HepG2 (cell line): ENCODE measurements at places on chromosomes 11 and 22. TPM values are rescaled to one million over a fixed set of nuclear protein-coding genes. Genes with fewer than 3 reads are reported as not detected.
A peak's percentile ranks its signal among the peaks of the same experiment; 100 is the strongest.

GRCh38 chr11:95729462-95729861 lies 60.1 kb downstream of the FAM76B start:
- DNase-seq: no peak

OR5B2 gene
- total RNA-seq: not detected in 2 replicates

CENPM gene
- total RNA-seq: 37.3 and 41.8 TPM in 2 replicates

- DNase-seq: no peak
These were observed 694.7 kb downstream of the NTM start for GRCh38 chr11:132064987-132065620.

- no peak for DNase-seq
These were observed 35.0 kb downstream of the TPBGL start for GRCh38 chr11:75275581-75275980.

DNA sequence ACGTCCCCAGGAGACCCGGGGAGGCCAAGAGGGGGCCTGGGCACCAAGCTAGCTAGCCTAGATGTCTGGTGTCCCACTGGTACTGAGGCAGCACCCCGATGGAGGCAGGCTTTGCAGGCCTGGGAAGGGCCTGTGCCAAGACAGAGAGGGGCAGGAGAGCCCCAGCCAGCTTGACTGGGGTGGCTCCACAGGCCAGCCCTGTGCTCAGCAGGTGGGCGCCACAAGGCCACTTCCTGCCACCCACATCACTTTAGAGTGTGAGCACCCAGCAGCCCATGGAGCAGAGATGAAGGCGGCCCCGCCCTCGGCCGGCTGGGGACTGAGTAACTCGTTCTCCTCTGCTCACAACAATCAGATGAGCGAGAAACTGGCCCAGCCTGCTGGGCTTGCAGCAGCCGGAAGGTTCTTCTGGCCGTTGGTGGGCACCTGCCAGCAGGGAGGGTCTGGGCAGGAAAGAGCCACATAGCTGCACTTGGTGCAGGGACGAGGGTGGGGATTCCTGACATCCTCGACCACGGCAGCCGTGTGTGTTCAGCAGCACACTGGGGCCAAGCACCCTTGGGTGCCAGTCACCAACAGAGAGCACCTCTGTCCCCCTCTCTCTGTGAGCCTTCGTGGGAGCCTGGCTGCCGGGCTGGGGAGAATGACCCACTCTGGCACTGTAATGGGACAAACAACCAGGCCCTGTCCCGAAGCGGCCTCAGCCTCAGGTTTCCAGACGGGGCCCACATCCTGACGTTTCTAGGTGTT lies 7.6 kb downstream of the OSBPL5 start:
- DNase-seq: no peak

DNA sequence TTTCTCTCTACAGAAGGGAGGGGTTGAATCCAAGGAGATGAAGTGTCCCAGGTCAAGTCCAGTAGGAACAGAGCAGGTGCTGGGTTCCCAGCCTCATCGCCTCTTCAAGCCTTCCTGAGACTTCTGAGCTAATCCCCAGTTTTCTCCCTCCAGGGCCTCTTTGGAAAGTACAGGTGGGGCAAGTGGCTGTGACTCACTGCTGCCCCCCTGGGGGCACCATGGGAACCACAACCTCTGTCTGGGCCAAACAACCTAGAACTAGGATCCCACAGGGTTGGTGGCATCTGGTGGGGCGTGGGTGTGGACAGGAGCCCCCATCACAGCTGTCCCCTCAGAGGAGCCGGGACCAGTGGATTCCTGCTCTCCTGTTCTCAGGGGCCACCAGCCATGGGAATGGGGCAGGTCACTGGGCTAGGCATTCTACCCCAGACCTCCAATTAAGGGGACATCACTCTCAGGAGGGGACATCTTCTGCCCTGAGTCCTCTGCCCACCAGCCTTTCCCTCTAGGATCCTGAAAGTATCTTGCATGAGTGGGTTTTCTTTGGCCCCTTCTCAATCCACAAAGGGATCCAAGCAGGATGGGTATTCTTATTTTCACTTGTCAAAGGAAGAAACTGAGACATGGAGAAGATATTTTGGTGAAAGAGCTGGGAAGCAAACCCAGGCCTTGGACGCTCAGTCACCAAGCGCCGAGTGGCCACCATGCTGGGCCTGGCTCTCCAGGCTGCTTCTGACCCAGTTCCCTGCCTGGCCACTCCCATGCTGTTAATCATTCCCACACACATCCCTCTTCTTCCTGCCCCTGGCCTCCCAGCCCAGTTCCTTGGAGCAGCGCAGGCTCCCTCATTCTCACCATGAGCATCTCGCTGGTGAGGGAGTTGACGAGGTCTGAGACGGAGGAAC lies 23.8 kb downstream of the LRRC10B start:
- peak; percentile 34 for DNase-seq

IFITM10 gene
- total RNA-seq: 0.09 TPM in 1 of 2 replicates, not detected in the other

RAG2 gene
- not detected in 2 replicates for total RNA-seq

GRCh38 chr11:27468995-27469695 lies 3.4 kb downstream of the LGR4 start:
- DNase-seq: no peak

DNA sequence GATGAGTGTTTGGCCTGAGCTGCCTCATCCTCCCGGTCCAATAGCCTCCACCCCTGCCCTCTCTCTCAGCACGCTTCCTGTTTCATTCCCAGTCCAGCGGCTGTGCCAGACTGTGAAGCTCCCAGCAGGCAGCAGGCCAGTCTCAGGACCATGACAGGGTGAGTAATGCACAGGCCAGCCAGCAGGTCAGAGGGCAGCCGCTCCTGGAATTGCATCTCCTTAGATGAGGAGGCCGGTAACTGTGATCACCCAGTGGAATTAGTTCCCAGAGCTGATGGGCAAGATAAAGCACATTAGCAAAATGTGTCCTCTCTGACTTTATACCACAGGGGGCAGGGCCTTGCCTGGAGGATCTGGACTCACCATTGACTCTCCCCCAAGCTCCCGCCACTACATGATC lies 251.2 kb downstream of the ETS1 start:
- DNase-seq: peak; percentile 44

DNA sequence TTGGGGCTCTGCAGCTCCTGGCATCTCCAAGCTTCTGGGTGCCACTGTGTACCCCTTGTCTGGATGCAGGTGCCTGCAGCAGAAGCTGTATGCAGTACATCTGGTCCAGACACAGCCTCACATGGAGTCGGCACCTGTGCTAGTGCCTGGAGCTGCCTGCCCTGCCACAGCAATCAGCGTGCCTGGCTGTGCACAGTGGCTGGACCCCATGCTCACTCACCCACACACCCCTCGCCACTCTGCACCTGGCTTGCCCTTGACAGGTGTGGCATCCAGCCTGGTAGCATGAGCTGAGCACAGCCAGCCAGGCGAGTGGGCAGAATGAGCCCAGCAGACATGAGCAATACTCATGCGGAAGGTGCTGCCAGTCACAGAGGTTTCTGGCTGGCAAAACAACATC lies 19.5 kb upstream of the OR6A2 start:
- no peak for DNase-seq

DNA sequence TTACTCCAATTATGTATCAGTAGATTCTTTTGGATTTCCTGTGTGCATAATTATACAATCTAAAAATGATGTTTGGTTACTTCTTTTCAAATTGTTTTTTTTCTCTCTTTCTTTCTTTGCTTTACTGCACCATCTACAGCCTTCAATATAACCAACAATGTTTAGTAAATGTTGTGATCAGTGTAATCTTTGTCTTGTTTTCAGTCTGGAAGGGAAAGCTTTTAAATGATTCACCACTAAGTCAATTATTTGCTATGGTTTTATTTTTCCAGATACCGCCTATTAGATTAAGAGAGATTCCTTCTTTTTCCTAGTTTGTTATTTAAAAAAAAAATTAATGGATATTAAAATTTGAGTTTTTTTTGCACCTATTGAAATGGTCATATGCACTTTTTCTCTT lies 29.8 kb upstream of the ABTB2 start:
- no peak for DNase-seq

ACTN3 gene
- total RNA-seq: 0.04 TPM in 1 of 2 replicates, not detected in the other

GRCh38 chr11:82810326-82810725 lies 76.7 kb upstream of the FAM181B start:
- DNase-seq: peak; percentile 67

DNA sequence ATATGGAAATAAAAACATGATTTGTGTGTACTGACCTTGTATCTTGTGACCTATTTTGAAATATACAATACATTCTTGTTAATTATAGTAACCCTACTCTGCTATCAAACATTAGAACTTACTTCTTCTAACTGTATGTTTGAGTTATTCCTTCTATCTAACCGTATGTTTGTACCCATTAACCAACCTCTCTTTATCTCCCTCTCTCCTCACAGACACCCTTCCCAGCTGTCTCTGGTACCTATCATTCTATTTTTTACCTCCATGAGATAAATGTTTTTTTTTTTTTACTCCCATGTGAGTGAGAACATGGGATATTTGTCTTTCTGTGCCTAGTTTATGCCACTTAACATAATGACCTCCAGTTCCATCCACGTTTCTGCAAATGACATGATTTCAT lies 128.7 kb downstream of the DDX10 start:
- DNase-seq: no peak

DNA sequence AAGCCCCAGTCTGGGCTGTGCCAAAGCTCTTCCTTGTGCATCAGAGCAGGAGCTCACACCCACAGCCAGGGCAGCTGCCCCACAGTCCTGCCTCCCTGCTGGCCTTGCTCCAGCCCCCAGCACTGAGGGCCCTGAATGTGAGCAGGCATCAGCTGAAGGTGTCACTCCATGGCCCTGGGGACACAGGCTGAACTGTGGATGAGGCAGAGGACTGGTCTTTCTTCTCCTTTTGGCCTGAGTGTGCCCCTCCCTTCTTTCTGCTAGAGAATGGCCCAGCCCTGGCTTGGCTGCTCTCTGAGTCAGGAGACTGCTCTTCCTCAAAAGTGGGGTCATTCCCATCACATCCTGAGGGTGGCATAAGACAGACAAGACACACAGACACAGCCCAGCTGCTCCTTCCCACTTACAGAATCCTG lies 16.2 kb downstream of the OTOG start:
- DNase-seq: no peak

DNA sequence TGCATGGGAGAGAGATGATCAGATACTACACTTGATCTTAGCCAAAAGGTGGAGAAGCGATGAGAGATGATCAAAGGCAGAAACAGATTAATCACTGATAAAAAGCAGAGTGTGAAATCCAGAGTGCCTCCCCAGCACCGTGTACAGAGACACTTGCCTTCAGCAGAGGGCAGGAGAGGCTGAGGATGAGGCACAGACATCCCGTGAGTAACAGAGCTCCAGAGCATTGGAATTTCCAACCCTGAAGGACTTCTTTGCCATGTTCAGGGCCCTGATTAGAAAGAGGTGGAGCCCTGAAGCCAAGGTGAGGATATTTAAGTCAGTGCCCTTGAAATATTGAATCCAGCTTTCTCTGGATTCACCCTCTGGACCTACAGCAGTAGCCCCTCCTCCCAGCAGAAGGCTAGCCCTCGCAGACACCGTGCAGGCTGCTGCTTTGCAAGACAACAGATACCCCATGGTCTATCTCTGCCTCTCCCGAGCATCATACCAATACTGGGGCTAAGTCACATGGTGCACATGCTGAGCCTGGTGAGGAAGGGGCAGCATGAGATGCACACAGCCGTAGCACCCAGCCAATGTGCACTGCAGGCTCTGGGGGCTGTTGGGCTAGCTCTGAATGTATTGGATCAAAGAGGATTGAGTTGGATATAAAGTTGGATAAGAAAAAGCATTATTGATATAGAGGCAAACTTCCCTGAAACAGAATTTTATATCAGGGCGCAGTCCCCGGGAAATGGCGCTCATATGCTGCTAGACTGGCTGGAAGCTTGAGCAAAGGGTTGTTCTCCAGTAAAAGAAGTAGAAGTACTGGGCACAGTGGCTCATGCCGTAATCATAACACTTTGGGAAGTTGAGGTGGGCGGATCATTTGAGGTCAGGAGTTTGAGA lies 200.3 kb upstream of the B3GAT1 start:
- DNase-seq: no peak

DNA sequence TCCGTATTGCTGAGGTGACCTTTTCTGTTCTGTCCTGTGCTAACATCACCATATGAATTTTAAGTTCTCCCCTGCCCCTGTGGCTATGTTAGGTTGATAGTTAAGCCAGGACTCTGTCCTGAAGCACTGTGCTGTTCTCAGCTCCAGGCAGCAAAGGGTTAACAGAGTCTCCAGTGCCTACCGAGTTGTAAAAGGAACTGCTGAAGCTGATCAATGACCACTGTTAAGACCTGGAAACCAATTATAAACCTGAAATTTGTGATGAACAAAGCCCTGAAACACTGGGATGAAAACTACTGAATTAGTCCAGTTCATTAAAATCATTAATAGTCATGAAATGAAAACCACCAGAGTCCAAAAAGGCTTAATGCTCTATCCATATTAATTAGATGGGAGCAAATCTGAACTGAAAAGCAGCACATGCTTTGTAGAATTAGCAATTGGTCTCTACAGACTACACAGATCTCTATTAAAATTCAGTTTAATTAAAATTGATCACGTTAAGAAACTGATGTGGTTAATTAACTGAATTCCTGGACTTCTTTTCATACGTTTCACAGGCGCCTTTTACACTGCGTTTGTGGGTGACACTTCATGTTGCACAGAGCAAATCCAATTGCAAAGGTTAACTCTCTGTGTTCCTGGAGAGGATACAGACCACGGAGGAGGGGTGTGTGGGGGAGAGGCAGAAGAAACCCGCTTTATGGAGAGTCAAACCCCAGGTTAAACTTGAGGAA lies 188.5 kb upstream of the MPPED2 start:
- no peak for DNase-seq

TRIM51 gene
- total RNA-seq: not detected in 2 replicates

- no peak for DNase-seq
These were observed 29.1 kb upstream of the PANX2 start for GRCh38 chr22:50141462-50141861.

GRCh38 chr11:291281-292210 lies 2.6 kb downstream of the PGGHG start:
- DNase-seq: no peak

- DNase-seq: no peak
These were observed 1.1 kb downstream of the MTA2 start for GRCh38 chr11:62600367-62601121.

GRCh38 chr11:126497581-126498122 lies 142.2 kb downstream of the ST3GAL4 start:
- no peak for DNase-seq

- peak; percentile 94 for DNase-seq
These were observed 20.3 kb upstream of the MICAL3 start for GRCh38 chr22:18044548-18045271.

DNA sequence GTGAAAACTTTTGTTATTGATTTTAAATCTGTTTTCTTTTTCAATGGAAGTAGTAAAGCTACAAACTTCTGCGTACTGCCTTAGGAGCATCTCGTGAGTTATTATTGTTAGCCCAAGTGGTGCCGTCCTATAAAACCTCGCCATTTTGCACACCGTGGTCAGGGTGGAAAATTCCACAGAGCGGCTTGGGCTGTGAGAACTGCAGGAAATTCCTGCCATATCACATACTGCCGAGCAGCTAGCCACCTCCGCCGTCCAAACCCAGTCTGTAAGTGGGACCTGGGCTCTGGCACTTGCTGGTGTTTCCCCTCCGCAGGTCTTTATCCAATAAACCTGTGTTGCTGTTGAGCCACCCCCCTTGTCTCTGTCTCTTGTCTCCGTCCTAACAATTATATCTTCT lies 88.0 kb upstream of the POU2AF2 start:
- no peak for DNase-seq

UCP3 gene
- total RNA-seq: 0.22 TPM in 1 of 2 replicates, not detected in the other
